ENCODE measurements at places on chromosomes 12 and 14. TPM values are rescaled to one million over a fixed set of nuclear protein-coding genes. Genes with fewer than 3 reads are reported as not detected.

Gene VRTN
- total RNA-seq, result not detected

Gene SLC25A21
- total RNA-seq, result 0.99 TPM

Gene TMCC3
- 31.3 TPM for total RNA-seq

Gene CAPS2
- total RNA-seq, result 22.9 TPM

Gene RPL10L
- total RNA-seq, result not detected

Gene BDKRB2
- total RNA-seq, result 2.8 TPM

Gene DEGS2
- total RNA-seq, result 0.99 TPM

Gene ADGRD1
- total RNA-seq, result 13.9 TPM

Gene RAD9B
- 1.2 TPM for total RNA-seq

Gene KRT82
- total RNA-seq, result not detected

Gene DNM1L
- 89.6 TPM for total RNA-seq

Gene PPP2R5C
- total RNA-seq, result 121 TPM

Gene SLC6A12
- 91.0 TPM for total RNA-seq

Gene OASL
- 0.59 TPM for total RNA-seq

Gene TAS2R31
- total RNA-seq, result 18.3 TPM

Gene GPR84
- 0.33 TPM for total RNA-seq

Gene TMTC2
- total RNA-seq, result 23.6 TPM

Gene CCDC177
- 2.4 TPM for total RNA-seq

Gene FAM90A1
- not detected for total RNA-seq

Gene TMEM229B
- 13.9 TPM for total RNA-seq

Gene SCAF11
- 88.7 TPM for total RNA-seq

Gene FGD4
- total RNA-seq, result 49.0 TPM

Gene HOXC4
- total RNA-seq, result 10.0 TPM

Gene PROX2
- 0.06 TPM for total RNA-seq

Gene NGB
- total RNA-seq, result 9.6 TPM

Gene PLEK2
- 0.77 TPM for total RNA-seq

Data from spinal cord (tissue), 10 donors.